ENCODE measurements at places on chromosomes 5 and 9. TPM values are rescaled to one million over a fixed set of nuclear protein-coding genes. Genes with fewer than 3 reads are reported as not detected.

The SPOCK1 gene
- 224 TPM for total RNA-seq

GRCh38 chr9:9751996-9752395 is 860.8 kb downstream of the PTPRD start:
- DNase-seq: no peak

The SLC34A1 gene
- not detected for total RNA-seq

DNA sequence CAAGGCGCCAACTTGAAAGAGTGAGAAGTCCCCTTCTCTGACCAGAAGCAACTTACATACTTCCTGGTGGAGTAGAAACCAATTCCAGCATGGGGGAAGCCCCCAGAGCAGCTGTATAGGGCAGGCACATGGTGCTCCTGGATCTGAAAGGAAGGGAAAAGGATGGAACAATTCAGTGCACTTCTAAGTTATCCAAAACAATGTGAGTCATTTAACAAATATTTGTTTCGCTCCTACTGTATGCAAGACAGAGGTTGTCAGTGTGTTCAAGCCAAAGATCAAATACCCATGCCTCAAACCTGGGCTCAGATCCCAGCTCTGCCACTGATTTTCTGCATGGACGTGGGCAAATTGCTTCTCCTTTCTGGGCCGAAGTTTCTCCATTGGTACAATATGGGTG is 67.1 kb downstream of the LHX2 start:
- DNase-seq: peak; percentile 66

DNA sequence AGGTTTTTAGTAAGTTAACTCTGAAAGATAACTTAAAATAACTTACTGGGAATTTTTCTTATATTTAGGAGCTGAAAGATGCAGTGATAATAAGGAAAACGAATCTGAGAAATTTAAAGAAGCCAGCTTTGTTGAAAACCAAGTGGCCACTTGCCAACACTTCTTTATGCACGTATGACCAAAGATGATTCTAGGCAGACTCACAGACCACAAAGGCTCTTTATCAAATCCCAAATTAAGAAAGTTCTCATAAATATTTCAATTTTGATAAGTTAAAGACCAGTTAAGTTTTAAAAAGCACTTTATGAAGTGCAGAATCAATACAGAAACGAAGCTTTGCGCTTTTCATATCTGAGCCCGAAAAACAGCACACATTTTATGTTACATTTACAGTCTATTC is 1.5 kb downstream of the AFF4 start:
- DNase-seq: peak; percentile 40

The ZNF354C gene
- 7.1 TPM for total RNA-seq

- DNase-seq: peak; percentile 74
Observed at GRCh38 chr9:69149321-69149807, 24.7 kb upstream of the TJP2 start.

- no peak for DNase-seq
Observed at GRCh38 chr9:127426756-127427155, 2.6 kb downstream of the ZNF79 start.

The CHMP5 gene
- 161 TPM for total RNA-seq

GRCh38 chr5:126837906-126838539 is 61.1 kb downstream of the LMNB1 start:
- DNase-seq: no peak

The PLEKHG4B gene
- 0.15 TPM for total RNA-seq

The GFI1B gene
- not detected for total RNA-seq

The FSTL4 gene
- total RNA-seq: not detected

GRCh38 chr9:135714242-135715055 is 12.5 kb downstream of the KCNT1 start:
- DNase-seq: no peak

- no peak for DNase-seq
Observed at GRCh38 chr9:136527721-136528710, 17.8 kb downstream of the NOTCH1 start.

The PTGES gene
- total RNA-seq: 3.2 TPM

DNA sequence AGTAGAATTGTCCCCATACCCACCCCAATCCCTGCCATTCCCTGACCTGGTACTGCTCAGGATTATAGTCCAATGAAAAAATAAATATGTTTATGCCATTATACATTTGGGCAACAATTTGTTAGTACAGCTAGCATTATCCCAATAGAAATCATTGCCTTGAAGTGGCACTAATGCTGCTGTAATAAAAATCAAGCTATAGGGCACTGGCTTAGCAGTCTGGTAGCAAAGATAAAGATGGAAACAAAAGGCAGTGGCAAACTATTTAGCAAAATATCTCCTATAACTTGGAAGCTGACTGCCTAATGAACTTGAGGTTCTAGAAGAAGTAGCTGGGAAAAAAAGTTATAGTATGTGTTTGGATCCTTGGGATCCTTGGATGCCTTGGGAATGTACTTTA is 2.2 kb upstream of the TOPORS start:
- no peak for DNase-seq

The ARID3C gene
- not detected for total RNA-seq

DNA sequence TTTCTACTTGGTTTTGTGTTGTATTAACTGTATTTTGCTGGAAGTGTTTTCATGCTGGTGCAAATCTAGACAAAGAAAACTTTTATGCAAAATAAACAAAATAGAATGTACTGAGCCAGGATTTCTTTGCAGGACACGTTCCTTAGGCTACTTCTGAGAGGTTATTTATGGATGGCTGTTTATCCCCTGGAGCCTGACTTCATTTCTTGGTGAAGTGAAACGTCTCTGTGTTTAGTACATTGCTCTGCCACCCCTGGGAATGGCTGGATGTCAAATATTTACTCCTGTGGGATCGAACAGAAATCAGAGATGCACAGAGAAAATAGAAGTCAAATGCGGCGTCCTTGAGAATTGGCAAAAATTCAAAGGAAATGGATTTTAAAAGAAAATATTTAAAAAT is 327.1 kb upstream of the MPDZ start:
- DNase-seq: peak; percentile 62

The F2RL1 gene
- 119 TPM for total RNA-seq

GRCh38 chr9:115034801-115035200 is 83.2 kb downstream of the TNC start:
- peak; percentile 84 for DNase-seq

DNA sequence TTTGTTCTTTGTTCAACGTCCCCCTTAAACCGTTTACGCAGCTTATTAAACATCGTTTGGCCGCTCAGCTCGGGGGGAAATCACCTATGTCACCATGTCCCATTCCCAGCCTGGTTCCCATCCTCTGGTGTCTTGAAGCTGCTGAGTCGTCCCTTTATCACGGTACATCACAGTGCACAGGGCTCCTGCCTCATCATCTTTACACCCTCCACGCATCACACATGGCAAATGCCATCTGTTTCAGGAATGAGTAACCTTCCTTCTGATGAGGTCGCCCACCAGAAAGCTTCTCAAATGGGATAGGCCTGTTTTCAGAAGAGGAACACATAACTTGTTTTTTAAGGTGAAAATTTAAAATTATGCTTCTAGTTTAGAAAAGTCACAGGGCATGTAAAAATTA is 7.9 kb upstream of the LHX6 start:
- no peak for DNase-seq

Measured in renal cortical epithelial cell (primary cell).